ENCODE measurements at places on chromosomes 3 and 15.

DNA sequence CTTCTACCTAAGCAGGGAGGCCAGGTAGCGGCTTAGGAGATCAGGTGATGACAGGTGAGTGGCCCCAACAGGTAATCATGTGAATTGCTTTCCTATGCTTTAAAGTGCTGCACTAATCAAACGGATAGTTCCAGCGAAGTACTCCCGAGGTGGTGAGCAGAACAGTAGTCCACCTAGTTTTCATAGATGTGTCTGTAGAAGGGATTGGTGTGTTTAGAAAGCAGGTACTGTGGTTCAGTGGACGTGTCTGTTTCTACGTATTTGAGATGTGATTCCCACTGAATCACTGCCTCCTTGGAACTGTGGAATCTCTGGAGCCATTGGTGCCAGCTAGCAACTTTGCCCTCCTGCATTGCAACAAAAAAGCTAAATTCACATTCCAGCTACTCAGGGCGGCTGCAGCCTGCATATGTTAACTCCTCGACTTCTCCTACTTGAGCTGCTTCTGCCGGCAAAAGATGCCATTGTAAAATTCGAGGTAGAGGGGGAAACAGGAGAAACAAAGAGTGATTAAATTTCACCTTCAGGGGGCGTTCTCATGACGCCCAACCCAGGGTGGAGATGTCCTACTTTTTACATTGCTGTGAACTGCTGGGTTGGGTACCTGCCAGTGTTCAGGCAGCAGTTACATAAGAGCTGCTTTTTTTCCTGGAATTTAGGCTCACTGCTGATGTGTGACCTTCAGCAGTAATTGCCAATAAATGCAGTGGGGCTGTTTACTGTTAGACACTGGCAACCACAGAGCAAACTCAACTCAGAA lies 227.3 kb downstream of the ITPR1 start:
- DNase-seq: no peak

DNA sequence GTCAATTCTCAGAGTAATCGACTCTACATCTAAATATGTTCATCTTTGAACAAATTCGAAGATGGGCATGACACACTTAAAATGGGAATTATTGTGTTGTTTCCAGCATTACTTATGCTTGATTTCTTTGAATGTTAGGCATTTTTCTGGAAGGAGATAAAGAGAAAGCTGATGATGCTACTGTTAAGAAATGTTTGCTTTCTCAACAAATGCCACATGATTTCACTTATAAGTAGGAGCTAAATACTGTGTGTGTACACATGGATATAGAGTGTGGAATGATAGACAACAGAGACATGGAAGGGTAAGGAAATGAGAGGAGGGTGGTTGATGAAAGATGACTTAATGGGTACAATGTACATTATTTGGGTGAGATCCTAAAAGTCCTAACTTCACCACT lies 400.9 kb downstream of the TBL1XR1 start:
- no peak for DNase-seq

DNA sequence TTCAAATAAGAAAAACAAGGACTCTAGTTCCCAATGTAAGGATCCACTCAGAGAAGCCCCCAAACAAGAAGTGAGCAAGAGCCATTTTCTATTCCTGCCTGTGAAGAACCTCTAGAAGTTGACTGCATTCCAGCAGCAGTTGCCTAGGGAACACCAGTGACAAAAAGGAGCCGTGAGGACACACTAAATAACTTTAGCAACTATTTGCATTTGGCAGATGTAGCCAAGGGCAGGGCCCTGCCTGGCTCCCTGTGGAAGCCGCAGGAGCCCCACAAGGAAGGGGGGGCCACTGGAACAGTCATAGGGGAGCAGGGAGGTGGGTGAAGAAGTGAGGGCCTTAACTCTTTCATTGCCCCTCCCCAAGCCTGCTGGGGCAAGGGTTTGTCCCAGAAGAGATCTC lies 470.2 kb upstream of the PROK2 start:
- no peak for DNase-seq

DNA sequence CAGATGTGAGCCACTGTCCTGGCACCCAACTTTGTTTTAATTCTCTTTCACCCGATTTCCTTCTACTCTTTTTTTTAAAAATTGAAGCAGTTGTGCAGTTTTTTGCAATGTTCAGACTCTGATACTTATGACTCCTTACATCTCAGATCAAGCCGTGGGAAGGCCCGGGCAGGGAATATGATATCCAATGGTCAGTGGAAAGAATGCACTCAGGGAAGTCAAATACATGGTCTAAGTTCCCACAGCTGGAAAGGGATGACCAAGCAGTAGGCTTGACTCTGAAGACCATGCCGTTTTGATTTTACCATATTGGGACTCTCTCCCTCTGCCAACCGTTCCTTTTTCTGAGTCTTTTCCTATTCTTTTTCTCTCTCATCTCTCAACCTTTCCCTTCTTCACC lies 157.2 kb downstream of the RPLP1 start:
- no peak for DNase-seq

DNA sequence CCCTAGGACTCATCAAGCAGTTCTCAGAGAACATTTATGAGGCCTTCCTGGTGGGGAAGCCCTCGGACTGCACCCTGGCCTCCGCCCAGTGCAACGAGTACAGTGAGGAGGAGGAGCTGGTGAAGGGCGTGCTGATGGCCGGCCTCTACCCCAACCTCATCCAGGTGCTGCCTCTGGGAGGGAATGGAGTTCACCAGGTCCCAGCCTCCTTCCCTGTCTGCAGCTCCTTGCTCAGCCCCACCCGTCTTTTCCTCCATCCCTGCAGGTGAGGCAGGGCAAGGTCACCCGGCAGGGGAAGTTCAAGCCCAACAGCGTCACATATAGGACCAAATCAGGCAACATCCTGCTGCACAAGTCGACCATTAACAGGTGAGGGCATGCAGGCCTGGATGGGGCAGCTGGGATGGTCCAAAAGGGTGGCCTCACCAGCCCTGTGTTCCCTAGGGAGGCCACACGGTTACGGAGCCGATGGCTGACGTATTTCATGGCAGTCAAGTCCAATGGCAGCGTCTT lies 46.3 kb downstream of the DHX30 start:
- no peak for DNase-seq

- DNase-seq: no peak
Measured at GRCh38 chr3:134239538-134239937, 11.1 kb downstream of the RYK start.

GRCh38 chr15:28881170-28881569 lies 4.6 kb upstream of the APBA2 start:
- DNase-seq: no peak

- no peak for DNase-seq
Measured at GRCh38 chr15:31245756-31246155, 80.9 kb upstream of the KLF13 start.

DNA sequence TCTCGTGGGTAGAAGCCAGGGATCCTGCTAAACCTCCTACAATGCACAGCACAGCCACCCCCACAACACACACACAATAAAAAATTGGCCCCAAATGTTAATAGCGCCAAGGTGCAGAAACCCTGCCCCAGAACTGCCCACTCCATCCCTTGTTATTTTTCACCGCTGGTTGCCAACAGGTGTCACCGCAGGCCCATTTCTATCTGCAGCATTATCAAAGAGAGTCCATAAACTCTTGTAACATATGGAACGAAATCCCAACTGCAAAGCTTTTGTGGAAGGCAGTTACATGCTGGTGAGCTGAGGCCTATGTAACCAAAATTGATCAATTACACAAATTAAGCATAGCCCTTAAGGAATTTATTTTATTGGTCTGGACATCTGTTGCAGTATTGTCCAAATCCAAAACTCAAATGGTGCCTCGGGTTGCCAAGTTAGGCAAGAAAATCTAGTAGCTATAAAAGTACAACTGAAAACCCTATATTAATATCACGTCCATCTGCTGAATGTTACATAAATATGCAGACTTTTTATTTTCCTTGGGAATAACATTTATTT lies 66.2 kb downstream of the SAMMSON start:
- DNase-seq: no peak

DNA sequence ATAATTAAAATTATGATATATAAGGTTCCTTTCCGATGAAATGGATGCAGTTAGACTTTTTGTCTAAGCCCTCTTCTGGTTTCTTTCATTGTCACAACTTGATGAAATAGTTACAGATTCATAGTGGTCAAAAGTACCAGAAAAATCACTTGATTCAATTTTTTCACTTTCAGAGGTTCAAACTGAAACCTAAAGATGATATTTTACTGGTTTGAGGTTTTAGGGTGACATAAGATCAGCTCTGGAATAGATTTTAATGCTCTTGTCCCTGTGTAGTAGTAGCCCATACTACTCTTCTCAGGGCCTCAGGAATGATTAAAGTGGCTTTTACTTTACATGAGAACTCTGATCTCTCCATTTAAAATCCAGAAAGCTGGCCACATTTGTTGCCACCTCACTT lies 479.1 kb upstream of the ZNF717 start:
- no peak for DNase-seq

GRCh38 chr3:132311841-132312240 lies 5.4 kb upstream of the ACP3 start:
- no peak for DNase-seq

GRCh38 chr3:138103466-138103865 lies 11.9 kb downstream of the DZIP1L start:
- DNase-seq: no peak
